ENCODE measurements at places on chromosomes 2 and 18.
A peak's percentile ranks its signal among the peaks of the same experiment; 100 is the strongest.

DNA sequence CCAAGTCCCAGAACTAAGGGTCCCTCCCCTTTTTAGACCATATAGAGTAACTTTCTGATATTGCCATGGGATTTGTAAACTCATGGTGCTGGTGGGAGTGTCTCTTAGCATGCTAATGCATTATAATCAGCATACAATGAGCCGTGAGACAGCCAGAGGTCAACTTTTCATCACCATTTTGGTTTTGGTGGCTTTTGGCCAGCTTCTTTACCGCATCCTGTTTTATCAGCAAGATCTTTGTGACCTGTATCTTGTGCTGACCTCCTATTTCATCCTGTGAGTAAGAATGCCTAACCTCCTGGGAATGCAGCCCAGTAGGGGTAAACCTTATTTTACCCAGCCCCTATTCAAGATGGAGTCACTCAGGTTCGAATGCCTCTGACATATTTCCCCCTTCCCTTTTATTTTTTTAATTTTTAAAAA, 148.2 kb downstream of the PHLPP1 start:
- DNase-seq = no peak

DNA sequence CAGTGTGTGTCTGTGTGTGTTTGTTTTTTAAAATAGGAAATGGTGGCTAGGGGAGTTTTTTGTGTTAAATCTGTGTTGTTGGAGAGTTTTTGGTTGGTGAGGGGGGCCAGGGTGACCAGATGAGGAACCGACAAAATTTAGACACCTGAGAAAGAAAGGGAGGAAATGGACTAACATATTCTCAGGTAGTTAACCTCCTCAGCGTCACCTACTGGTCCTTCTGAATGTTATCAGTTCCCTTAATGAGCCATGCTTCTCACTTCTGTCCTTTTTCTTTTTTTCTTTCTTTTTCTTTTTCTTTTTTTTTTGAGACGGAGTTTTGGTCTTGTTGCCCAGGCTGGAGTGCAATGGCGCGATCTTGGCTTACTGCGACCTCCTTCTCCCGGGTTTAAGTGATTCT, 107.0 kb downstream of the FMNL2 start:
- DNase-seq = no peak

GRCh38 chr2:47050762-47051161, 104.3 kb downstream of the STPG4 start:
- no peak for DNase-seq

DNA sequence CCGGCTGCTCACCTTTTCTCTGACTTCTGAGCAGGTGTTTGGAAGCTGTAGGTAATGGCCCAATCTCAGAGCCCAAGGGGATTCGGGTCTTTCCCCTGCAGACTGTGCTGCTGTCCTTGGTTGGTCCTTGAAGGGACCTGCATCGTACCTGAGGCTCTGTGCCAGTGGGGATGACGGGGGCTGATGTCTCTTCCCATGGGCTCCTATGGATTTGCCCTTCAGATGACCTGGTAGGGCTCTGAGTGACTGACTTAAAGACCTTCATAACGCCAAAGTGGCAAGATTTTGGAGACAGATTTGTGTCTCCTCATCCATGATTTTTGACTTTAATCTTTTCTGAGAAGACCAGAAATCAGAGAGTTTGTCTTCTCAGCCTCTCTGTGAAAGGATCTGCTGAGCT, 166.1 kb downstream of the FAM210A start:
- no peak for DNase-seq

DNA sequence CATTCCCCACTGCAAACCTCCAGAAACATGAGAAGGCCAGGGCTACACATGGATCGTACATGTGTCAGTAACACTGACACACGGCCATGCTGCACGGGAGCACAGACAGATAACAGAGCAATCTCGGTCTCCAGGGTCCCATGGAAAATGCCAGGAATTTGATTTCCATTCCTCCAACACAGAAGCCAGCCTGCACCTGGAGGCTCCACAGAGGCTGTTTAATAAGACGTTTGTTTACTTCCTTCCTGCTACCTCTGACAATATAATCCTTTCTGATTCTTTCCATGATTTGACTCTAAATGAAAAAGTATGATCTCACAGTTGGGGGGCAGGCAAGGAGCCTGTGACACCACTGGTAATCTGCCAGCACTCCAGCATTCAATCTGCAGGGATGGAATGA, 210.9 kb upstream of the DDX18 start:
- no peak for DNase-seq

DNA sequence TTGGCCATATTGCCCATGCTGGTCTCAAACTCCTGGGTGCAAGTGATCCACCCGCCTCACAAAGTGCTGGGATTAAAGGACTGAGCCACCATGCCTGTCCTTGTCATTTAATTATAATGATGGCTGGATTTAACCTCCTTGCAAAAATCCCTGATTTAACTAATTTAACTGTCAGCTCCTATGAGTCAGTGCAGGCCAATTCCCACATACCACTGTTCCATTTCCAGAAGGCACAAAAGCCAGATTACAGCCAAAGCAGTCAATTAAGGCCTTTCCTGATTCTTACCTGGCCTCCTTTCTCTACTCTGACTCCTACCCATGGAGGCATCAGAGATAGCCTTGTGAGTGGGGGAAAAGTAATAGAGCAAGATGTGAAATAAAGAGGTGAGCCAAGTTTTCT, 12.3 kb upstream of the SLC35F5 start:
- DNase-seq = no peak

- DNase-seq = no peak
Observed at GRCh38 chr2:211132046-211132445, 575.6 kb downstream of the CPS1 start.

DNA sequence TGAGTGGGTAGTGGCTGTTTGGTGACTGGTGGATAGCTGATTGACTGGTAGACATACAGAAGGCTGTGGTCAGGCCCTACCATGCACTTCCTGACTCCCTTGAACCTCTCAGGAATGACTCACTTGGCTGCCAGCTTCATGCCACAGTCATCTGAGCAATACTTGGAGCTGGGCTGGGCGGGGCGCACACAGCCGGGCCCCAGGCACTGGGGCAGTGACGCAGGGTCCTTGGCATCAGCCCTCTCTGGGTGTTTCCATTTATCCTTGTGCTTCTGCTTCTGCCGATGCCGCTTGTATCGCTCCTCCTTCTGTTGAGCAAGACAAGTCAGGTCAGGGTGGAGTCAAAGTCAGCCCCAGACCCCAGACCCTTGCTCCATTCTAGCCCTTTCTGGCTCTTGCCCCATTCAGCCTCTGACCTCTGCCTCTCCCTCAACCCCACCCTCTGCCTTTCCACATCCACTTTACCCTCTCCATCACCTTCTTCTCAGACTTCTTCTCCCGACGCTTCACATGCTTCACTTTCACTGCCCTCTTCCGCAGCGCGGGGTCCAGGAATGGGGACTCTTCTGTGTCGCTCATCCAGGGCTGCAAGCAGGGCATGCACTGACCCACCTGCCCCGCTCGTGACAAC, 3.0 kb upstream of the MBD1 start:
- DNase-seq = no peak

DNA sequence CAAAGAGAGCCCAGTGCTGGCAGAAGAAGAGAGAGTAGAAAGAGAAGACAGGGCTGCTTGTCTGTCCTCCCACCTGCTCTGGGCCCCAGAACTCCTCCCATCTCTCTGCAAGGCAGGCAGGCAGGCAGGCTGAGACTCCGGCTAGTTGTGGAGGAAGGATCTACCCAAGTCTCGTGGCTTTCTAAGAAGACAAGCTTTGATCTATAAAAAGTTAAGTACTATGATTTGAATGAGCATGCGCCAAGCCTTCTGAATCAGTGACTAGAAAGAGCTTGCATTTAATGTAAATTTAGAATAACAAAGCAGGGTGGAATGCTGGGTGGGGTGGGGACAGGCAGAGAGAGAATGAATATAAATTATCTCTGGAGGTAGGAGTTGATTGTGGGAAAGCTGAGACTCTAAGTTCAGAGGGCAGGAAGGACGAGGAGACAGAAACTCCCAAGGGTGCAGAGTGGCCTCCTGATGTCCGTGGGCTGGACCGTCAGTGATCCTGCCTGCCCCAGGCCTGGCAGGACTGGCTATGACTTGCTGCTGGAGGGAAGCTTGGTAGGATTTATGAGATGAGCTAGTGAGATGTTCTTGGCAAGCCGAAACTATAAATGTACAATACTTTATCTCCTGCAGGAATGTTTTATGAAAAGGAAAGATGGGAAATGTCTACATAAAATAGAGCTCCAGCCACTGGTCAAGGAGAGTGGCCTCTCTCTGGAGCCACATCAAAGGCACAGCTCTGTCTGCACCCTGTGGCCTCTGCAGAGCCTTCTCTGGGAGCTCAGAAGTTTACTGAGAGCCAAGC, 447.5 kb downstream of the TNS1 start:
- DNase-seq = no peak

- DNase-seq = no peak
Observed at GRCh38 chr2:8028981-8029380, 652.9 kb upstream of the ID2 start.

- peak; percentile 27 for DNase-seq
Observed at GRCh38 chr2:214019229-214019972, 391.5 kb upstream of the VWC2L start.

GRCh38 chr2:66781804-66782203, 346.9 kb downstream of the MEIS1 start:
- DNase-seq = no peak

DNA sequence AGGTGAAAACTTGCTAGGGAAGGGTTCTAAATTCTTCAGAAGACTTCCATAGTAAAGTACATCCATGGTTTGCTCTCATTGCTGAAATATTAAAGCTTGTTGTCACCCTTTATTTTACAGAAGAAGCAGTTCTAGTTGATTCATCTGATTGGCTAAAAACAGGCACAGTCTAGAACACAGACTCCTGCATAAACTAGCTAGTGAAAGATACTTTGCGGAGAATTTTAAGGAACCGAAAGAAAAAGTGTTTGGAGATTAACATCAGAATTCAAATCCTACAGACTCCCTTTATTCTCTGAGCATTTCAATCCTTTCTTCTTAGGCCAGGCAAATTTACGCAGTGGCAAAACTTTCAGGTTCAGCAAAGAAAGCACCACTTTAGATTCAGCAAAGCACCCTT, 1076.5 kb upstream of the ZEB2 start:
- no peak for DNase-seq

DNA sequence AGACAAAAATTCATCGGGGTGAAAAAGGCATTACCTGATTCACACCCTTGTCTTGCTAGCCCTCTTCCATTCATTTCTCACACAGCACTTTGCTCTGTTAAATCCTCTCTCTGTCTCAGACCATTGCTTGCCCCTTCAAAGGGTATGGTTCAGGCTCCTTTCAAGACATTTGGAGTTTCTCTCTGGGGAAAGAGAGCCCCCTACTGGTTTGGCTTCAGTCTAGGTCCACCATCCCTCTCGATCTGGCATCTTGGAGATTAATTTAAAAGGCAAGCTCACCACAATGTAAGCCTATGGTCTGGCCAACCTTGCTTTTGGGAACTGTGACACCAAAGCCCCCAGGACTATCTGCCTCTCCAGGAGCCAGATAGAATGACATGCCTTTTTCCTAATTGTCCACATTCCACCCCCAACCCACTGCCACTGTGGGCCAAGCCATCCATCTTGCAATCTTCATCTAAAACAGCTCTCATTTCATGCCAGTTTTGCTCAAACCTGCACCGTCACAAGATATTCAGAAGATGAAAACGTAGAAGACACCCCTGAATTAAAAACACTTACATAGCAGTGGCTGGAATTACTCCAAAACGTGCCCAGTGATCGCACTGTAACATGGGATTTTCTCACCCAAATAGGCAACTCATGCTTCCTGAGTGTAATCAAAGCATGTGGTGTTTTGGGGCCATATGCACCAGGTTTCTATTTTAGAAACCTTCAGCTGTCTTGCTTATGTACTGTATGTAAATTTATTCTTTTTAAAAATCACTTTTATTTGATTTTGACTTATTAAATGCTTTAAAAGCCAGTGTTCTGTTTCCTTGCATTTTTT, 93.9 kb downstream of the FARSB start:
- no peak for DNase-seq

DNA sequence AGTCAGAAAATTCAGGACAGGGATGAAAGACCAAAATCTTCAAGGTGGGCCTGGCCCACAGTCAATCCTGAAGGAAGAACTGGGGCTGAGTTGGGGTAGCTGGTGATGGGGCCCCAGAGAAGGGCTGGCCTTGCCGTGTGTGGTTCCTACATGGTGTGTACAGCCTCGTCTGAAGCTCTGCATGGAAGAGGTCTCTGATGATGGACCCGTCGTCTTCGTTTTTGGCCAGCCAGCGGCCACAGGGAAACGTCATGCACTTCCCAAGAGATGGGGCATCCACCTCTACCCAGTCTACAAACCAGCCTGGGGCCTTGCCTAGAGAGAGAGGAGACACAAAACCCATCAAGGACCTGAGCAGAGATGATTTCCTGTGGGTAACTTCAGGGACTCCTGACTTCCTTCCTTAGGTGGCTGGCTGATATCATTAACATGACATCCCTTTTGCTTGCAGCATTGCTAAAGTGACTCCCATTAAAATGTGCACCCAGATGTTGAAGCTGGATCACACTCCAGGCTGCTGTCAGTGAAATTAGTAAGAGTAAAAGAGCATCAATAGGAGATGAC, 115.3 kb downstream of the LOXHD1 start:
- no peak for DNase-seq

DNA sequence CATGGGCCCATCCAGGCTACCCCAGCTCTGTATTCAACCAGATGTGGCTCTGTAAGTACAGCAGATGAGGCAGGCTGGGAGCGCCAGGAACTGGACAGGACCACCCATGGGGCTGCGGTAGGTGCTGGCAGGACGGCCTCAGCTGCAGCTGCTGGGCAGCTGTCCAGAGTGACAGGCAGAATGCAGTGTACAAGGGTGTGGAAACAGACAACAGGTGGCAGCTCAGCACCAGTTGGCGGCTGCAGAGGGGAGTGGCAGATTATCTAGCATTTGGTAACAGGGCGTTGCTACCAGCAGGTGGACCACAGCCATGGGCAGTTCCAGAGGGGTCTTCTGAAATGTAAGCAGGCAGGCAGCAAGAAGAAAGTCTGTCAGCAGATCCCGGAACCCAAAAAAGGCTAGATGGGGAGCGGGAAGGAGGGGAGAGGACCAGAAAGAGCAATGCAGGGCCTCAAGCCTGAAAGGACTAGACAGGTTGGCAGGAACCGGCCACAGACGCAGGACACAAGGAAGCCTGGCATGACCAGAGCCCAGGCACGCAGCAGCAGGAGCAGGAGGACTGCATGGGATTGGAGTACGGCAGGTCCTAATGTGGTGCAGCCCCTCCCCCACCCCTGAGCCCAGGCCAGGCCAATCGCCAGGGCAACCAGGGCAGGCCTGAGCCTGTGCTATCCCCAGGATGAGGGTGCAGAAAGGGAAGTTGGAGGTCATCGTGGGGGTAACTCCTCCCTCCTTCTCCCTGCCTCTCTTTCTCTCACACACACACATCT, 24.7 kb downstream of the PKDCC start:
- no peak for DNase-seq

DNA sequence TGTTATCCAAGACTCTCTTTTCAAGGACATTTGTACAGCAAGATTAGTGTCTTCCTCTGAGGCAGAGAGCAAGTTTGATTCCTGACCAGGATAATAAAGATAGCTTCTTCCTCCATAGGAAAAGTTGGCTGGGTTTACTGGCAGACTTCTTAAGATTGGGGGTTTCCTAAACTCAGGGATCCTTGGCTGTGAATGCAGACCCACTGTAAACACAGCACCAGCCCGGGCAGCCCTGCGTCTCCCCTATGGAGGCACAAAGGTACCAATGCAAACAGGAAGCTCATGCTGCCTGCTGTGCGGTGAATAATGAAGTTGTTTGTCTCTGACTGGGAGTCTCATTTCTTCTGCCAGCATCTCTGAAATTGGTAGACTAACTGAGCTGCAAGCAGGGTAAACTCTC, 96.2 kb upstream of the ARHGAP28 start:
- no peak for DNase-seq

- no peak for DNase-seq
Observed at GRCh38 chr2:162037028-162037795, 36.8 kb downstream of the DPP4 start.
